ENCODE measurements at places on chromosomes 6 and 20. TPM values are rescaled to one million over a fixed set of nuclear protein-coding genes. Genes with fewer than 3 reads are reported as not detected.

The PLA2G7 gene
- not detected for total RNA-seq

The OPN5 gene
- not detected for total RNA-seq

The MYL9 gene
- total RNA-seq: 26.7 TPM

The PTCRA gene
- not detected for total RNA-seq

The COL9A3 gene
- 69.5 TPM for total RNA-seq

The LIME1 gene
- total RNA-seq: 14.0 TPM

The KIAA1755 gene
- total RNA-seq: 0.99 TPM

The TRIM15 gene
- 0.52 TPM for total RNA-seq

The IMPG1 gene
- total RNA-seq: not detected

The DOK5 gene
- 1.3 TPM for total RNA-seq

The TINAG gene
- not detected for total RNA-seq

The FITM2 gene
- total RNA-seq: 7.0 TPM

The SPACA1 gene
- not detected for total RNA-seq

The C4B gene
- 77.3 TPM for total RNA-seq

The GGTLC1 gene
- 3.4 TPM for total RNA-seq

The PSMG4 gene
- 11.2 TPM for total RNA-seq

The SMPDL3A gene
- total RNA-seq: 11.5 TPM

The EFCAB8 gene
- not detected for total RNA-seq

The PLTP gene
- 109 TPM for total RNA-seq
